ENCODE measurements at places on chromosomes 2 and 18. TPM values are rescaled to one million over a fixed set of nuclear protein-coding genes. Genes with fewer than 3 reads are reported as not detected.

GRCh38 chr18:12597760-12598159 lies 60.1 kb downstream of the SPIRE1 start:
- DNase-seq = no peak

GRCh38 chr18:60020107-60020925 lies 120.5 kb downstream of the PMAIP1 start:
- no peak for DNase-seq

VWC2L gene
- total RNA-seq = 7.0 TPM

ACVR1C gene
- 9.4 TPM for total RNA-seq

IL36RN gene
- total RNA-seq = not detected

NR4A2 gene
- 6.6 TPM for total RNA-seq
